ENCODE measurements at places on chromosomes 5 and 9. TPM values are rescaled to one million over a fixed set of nuclear protein-coding genes. Genes with fewer than 3 reads are reported as not detected.

The MYMK gene
- total RNA-seq, result not detected

The SPINK14 gene
- total RNA-seq, result not detected

The INSL4 gene
- total RNA-seq, result not detected

The GRIN1 gene
- total RNA-seq, result 0.09 TPM

The FOXD4L3 gene
- total RNA-seq, result not detected

The CATSPER3 gene
- 0.19 TPM for total RNA-seq

The CLTA gene
- total RNA-seq, result 263 TPM

The PCSK1 gene
- total RNA-seq, result 2.2 TPM

The WDR55 gene
- total RNA-seq, result 26.4 TPM

The SPATA31A3 gene
- total RNA-seq, result not detected

The BAAT gene
- under 0.01 TPM for total RNA-seq

The PGM5 gene
- total RNA-seq, result 1.1 TPM

The MARCOL gene
- not detected for total RNA-seq

The RANBP3L gene
- total RNA-seq, result not detected

The EQTN gene
- total RNA-seq, result not detected

The ANKRD33B gene
- total RNA-seq, result 3.4 TPM

The RIC1 gene
- total RNA-seq, result 47.8 TPM

The ZFP37 gene
- total RNA-seq, result 1.4 TPM

The IDNK gene
- total RNA-seq, result 2.9 TPM

The ADCY2 gene
- not detected for total RNA-seq

The ANKRD34B gene
- total RNA-seq, result not detected

The PCDHGA9 gene
- 1.6 TPM for total RNA-seq

The CDH10 gene
- 0.19 TPM for total RNA-seq

The ANKRD31 gene
- total RNA-seq, result not detected

The IFNK gene
- total RNA-seq, result not detected

The APBA1 gene
- 4.2 TPM for total RNA-seq

The BHMT gene
- not detected for total RNA-seq

The SNCB gene
- 0.09 TPM for total RNA-seq

The GLDC gene
- 1.8 TPM for total RNA-seq

The ALDH1B1 gene
- total RNA-seq, result 17.8 TPM

The NINJ1 gene
- 30.6 TPM for total RNA-seq
